ENCODE measurements at places on chromosomes 6 and 20. TPM values are rescaled to one million over a fixed set of nuclear protein-coding genes. Genes with fewer than 3 reads are reported as not detected.

The HCK gene
- polyA plus RNA-seq: 0.46 TPM

The MOG gene
- not detected for polyA plus RNA-seq

The SLC52A3 gene
- not detected for polyA plus RNA-seq

The NKX2-2 gene
- not detected for polyA plus RNA-seq
